T-helper 2 cell treated with Interferon-gamma antibody and Interleukin-4, amounts not matched to agents 5 μg/mL and 100 μg/mL, for 36 hours (primary cell): ENCODE measurements at places on chromosomes 13 and 19.
A peak's percentile ranks its signal among the peaks of the same experiment; 100 is the strongest.

- DNase-seq: no peak
These were observed 6.5 kb upstream of the DOCK6 start for GRCh38 chr19:11268783-11269267.

DNA sequence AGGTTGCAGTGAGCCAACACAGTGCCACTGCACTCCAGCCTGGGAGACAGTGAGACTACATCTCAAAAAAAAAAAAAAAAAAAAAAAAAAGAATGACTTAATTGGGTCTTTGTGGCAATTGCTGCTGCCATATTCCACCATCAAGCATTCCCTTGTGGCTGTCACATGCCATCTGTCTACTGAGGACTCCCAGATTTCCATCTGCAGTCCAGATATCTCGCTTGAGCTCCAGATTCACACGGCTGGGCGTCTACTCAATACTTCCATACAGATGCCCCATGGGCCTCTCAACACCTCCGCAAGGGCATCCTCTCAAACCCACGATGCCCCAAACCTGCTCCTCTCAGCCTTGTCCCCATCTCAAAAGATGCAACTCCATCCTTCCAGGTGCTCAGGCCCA lies 12.9 kb downstream of the TMEM143 start:
- no peak for DNase-seq

- DNase-seq: no peak
These were observed 107.3 kb downstream of the GADD45B start for GRCh38 chr19:2582984-2583956.

GRCh38 chr13:112741835-112742570 lies 52.2 kb downstream of the ATP11A start:
- DNase-seq: no peak

DNA sequence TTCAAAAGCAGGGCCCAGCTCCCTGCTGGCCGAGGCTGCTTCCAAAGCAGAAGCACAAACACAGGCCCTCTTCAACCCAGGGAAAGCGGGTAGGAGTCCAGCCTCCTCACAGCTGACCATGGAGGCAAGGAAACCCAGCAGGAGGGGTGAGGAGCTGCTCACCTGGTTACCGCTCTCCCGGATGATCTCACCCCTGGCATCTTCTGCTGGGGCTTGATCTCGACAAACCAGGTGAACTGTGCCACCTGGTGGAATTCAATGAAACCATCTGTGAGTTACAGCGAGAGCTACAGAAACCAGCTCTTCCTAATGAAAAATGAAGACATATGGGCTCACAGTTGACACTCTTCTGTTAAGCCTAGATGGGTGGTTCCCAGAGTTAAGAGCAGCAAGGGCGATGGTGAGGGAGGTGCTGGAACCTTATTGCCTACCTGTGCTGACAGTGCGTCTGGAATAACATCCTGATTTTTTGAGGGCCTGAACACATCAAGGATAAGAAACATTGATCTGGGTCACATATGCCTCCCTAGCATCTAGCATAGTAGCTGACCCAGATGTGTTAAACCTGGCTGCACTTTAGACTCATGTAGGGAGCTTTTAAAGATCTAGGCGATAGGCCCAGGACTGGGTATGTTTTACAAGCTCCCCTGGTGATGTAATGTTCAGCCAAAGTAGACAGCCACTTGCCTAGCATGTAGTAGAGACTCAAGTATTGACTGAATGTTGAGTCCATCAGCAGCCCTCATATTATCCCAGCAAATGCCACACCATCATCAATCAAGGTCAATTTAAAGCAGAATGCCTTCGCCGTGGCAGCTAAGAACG lies 6.1 kb downstream of the DHRS12 start:
- DNase-seq: peak; percentile 38

DNA sequence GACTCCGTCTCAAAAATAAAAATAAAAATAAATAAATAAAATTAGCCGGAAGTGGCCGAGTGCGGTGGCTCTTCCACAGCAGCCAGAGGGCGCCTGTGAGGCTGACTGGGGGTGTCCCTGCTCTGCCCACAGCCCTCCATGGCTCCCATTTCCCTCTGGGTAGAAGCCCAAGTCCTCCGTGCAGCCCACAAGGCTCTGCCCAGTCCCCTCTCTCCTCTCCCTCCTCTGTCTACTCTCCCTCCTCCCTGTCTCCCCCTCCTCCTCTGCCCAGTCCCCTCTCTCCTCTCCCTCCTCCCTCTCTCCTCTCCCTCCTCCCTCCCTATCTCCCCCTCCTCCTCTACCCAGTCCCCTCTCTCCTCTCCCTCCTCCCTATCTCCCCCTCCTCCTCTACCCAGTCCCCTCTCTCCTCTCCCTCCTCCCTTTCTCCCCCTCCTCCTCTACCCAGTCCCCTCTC lies 20.4 kb downstream of the MISP start:
- no peak for DNase-seq

DNA sequence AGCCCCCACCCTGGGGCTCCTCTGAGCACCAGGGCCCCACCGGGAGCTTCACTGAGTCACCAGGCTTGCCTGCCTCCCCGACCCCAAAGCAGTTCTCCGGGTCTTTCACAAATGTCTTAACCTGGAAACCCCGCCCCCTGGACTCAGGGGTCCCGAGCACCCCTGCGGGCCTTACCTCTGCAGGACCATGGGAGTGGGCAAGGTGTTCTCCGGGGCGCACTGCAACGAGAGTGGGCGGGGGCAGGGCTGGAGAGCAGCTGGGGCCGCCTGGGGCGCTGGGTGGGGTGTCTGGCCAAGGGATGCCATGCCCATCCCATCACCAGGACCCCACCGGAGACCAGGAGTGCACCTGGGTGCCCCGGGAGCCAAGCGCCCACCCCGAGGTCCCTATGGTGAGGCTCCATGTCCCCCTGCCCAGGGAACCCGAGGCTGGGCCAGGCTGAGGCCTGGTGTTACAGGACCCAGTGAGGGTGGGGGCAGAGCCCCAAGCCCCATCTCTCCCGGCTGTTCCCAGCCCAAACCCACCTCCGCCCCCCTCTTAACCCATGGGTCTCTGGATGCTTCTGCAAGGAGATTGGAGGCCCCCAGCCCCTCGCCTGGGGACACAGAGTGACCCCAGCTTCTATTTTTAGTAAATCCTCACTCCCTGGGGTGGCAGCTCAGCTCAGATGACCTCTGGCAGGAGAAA lies 10.9 kb downstream of the MKNK2 start:
- no peak for DNase-seq

- no peak for DNase-seq
These were observed 37.2 kb upstream of the MATK start for GRCh38 chr19:3823350-3823713.

DNA sequence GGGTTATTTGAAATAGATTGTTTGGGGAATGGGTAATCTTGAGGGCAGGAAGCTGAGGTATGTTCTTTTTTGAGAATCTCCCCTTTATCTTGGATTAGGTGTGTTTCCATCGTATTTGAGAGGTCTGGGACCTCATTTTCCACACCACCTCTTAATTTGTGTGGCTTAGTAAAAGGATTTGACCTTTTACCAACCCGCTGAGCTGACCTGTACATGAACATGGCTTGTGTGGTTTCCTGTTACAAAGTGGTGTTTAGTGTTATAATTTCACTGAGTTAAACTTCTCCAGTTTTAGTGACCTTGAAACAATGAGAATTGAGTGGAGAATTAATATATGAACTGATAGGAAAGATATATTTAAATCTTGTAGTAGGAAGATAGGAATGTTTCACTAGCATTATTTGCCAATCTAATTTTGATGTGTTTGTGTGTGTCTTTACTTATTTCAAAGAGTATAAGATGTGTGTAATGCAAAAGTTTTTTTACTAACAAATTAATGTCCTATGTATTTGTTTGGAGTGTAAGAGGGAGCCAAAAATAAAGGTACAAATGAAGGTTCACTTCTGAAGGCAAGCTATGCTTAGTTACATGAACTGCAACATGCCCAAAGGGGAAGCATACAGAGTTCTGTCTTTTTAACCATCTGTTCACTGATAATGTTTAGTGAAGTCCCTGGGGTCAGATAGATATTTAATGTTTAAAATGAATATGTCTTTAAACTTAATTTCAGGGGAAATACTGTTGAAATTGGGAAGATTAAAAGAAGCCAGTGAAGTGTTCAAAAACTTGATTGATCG lies 17.1 kb downstream of the NAA16 start:
- DNase-seq: no peak

- no peak for DNase-seq
These were observed 19.0 kb downstream of the BIVM start for GRCh38 chr13:102817907-102818306.

DNA sequence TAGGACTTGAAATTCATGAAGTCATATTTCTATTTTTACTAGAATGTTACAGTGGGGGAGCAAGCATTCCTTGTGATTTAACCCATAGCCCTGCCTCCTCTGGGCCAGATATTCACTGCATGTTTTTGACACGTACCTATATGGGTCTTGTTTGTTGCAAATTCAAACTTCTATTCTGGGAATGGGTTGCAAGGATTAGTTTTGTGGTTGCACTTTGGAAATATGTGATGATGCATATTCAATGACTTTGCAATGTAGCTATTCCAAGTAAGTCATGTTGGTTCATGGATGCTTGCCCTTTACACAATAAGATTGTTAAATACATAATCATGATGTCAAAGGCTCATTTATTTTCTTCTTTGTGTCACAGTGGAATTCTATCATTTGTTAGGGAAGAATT lies 440.8 kb downstream of the TDRD3 start:
- no peak for DNase-seq

- no peak for DNase-seq
These were observed 224.6 kb upstream of the GPC6 start for GRCh38 chr13:93001866-93002461.

DNA sequence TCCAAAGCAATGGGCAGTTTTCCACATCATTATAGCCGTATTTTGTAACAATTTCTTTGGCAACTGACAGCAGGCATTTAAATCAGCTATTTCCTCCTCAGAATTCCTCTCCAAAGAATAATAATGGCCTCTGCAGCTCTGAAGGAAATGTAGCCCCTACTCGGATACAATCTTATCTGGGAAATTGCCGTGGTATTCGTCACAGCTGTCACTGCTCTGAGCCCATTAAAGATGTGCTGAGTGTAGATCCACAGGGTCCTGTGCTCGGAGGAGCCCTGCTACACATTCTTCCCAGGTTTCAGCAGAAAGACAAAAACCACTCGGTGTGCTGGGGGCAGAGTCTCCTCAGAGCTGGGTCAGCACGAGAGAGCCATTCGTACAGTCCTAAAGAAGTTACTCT lies 33.1 kb downstream of the MZT1 start:
- DNase-seq: no peak

DNA sequence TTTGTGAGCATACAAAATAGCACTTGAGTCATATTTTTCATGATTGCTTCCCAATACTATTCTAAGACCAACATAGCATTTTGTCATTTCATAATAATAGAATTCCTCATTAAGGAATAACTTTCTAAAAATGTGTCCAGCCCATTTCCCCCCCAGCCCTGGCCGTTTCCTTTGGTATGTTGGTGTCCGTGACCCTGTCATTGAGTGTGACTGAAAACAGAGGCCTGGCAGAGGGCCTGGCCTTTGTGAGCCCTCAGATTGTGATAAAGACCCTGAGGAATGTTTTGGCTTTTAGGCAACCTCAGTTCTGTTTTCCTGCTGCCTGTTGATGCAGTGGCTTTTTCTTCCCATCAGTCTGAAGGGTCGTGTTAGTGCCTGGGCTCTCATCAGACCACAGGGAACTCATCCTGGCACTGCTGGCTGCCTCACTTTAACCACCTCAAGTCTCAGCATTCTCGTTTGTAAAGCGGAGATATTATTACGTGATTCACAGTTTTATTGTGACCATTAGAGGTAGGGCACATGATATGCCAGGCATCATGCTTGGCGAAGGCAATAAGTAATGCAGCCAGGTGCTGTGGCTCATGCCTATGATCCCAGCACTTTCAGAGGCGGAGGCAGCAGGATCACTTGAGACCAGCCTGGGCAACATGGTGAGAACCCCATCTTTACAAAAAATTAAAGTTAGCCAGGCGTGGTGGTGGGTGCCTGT lies 13.8 kb downstream of the SPINT2 start:
- no peak for DNase-seq

DNA sequence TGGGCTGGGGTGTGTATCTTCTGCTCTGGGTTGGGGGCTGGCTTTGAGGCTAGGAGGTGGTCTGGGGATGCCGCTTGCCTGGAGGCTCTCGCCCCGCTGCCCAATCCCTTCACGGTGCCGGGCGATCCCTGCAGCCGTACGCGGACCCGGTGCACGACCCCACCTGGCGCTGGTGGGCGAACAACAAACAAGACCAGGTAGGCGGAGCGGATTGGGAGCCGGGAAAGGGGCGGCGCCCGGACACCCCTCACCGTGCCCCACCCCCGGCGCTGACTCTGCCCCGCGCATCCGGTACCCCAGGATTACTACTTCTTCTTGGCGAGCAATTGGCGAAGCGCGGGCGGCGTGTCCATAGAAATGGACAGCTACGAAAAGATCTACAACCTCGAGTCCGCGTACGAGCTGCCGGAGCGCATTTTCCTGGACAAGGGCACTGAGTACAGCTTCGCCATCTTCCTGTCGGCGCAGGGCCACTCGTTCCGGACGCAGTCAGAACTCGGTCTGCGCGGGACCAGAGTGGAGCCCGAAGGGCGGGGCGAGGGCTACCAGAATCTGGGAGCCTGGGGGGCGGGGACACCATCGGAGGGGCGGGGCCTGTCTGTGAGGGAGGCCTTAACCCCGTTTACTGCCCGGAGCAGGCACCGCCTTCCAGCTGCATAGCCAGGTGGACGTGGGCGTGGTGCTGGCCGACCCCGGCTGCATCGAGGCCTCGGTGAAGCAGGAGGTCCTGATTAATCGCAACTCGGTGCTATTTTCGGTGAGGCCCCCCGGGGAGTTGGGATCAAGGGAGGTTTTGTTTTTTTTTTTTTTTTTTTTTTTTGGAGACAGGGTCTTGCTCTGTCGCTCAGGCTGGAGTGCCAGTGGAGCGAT lies 12.1 kb upstream of the PSMD8 start:
- DNase-seq: peak; percentile 84

GRCh38 chr13:31627097-31627845 lies 112.1 kb upstream of the RXFP2 start:
- no peak for DNase-seq

DNA sequence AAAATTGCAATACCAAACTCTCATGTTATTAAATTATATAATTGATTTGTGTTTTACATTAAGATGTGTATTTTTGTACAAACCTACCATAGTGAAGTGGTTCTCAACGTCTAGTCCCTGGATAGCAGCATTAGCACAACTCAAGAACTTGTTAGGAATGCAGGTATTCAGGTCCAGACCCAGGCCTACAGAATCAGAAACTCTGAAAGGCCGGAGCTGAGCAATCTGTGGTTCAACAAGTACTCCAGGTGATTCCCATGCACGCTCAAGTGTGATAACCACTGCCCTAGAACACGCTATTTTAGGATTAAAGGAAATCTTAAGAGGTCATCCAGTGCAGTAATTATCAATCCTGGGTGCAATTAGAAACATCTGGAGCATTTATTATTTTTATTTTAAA lies 456.3 kb downstream of the IRS2 start:
- DNase-seq: no peak

GRCh38 chr13:98385606-98386005 lies 191.3 kb downstream of the STK24 start:
- no peak for DNase-seq
